ENCODE measurements at places on chromosomes 16 and 17.

GRCh38 chr16:85207357-85207921 is 95.2 kb upstream of the CIBAR2 start:
- DNase-seq: no peak

DNA sequence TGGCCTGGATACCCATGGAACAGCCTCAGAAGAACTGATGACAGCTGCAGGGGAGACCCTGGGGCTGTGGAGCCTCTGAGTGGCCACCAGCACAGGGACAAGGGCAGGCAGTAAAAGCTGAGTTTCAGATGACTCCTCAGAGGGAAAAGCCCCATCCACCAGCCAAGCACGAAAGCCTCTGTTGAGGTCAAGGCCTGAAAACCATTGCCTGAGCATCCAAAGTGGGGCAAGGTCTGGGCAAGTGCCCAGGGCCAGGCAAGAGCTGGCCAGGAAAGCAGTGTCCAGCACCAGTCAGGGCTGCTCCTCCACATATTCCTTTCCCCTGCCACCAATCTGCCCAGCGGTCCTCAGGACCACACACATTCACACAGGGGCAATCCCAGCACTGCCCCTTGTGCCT is 16.4 kb downstream of the ATP6V0D1 start:
- no peak for DNase-seq

- DNase-seq: no peak
Measured at GRCh38 chr17:31856750-31857149, 2.3 kb downstream of the COPRS start.

DNA sequence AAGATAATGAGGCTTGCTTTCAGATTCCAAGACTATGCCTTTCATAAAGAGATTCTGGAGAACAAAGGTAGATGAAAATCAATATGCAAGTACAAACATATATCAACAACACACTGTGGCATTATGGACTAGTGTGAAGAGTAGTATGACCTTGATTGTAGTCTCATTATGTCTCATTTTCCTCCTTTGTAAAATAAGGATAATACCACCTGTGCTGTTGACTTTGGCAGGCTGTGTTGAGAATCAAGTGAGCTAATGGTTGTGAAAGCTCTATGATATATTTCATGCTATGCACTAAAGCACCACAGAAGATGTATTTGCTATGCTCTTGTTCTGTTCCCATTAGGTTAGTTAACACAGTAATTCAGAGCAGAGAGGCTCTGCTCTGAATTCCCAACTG is 78.5 kb upstream of the NACA2 start:
- peak; percentile 58 for DNase-seq

DNA sequence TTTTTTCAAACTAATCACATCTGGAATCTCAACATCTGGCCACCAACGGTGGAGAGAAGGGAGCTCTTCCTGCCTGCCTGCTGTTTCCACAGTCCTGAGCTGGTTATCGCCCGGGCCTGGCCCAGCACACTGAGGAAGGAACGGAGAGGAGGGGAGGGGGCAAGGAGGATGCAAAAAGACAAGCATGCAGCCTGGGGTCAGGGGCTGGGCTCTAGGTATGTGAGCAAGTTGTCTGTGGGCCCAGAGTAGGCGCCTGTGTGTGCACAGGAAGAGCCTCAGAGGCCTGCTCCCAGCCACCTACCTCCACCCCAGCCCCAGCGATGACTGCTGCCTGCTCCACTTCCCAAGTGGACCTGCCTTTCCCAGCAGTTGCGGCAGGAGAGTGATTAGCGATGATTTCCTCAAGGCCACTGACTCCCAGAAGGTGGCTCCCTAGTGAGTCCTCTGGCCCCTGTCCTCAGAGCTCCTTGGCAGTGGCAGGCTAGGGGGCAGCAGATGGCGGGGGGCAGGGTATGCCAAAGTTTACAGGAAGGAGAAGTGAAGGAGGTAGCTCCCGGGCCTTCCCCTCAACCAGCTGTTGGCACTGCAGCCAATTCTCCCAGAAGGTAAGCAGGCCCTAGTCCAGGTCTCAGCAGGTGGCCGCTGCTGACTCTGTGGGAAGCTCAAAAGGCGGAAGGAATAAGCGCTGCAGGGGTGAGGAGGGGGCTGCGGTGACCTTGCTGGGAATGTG is 27.0 kb upstream of the RASD1 start:
- DNase-seq: no peak

GRCh38 chr16:88755745-88756443 is 29.1 kb downstream of the PIEZO1 start:
- DNase-seq: no peak

DNA sequence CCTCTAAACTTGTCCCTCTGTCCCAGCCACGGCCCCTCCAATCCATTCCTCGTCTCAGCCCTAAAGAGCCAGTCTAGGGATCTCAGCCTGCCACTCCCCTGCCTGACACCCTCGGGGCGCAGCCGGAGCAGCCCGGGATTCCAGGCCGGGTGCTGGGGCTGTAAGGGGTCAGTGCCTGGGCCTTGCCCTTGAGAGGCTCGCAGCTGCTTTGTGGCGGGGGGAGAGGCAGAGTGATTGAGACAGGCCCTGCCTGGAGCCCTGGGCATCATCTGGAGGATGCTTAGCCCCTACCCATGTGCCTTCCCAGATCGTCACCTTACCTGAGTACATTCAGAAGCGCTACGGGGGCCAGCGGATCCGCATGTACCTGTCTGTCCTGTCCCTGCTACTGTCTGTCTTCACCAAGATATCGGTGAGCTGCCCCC is 8.3 kb downstream of the SLC5A10 start:
- no peak for DNase-seq

Measured in NCI-H774 (cell line).